Colonic mucosa (tissue), 4 donors: ENCODE measurements at places on chromosomes 2 and 18.

DNA sequence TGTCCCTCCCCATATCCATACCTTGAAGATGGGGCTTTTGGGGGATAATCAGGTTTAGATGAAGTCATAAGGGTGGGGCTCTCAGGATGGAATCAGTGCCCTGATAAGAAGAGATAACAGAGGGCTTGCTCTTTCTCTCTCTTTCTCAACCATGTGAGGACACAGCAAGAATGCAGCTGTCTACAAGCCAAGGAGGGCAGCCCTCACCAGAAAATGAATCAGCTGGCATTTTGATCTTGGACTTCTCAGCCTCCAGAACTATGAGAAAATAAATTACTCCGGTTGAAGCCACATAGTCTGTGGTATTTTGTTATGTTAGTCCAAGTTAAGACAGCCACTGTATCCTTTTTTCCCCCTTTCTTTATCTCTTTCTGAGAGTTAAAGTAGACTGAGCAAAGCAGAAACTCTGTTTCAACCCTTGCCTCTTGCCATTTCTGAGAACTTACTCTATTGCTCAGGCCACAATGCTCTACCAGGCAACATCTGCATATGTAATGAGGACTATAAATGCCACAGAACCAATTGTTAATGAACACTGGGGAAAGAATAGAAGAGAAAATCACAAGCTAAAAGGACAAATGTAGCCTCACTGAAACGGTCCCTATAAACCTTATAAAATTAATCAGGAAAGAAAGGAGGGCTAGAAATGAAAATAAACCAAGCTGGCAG lies 56.9 kb downstream of the SRBD1 start:
- DNase-seq = no peak

DNA sequence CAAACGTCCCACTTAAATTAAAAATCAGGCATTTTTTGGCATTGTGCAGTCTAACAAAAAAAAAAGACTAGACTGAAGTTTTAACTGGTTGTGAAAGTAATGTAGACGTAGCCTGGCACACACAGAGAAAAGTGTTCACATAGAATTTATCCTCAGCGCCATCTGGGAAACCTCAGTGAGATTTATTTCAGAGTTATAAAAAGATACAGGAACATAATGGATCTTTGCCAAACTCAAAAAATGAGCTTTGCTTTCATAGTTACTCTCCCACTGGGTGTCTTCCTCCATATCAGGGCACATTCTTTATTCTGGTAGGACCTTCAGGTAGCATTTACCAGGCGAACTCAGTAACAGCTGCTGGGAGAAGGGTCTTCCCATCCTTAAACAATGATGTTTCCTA lies 532.4 kb upstream of the SALL3 start:
- DNase-seq = no peak

GRCh38 chr2:189000221-189000620 lies 26.0 kb downstream of the COL3A1 start:
- DNase-seq = no peak

DNA sequence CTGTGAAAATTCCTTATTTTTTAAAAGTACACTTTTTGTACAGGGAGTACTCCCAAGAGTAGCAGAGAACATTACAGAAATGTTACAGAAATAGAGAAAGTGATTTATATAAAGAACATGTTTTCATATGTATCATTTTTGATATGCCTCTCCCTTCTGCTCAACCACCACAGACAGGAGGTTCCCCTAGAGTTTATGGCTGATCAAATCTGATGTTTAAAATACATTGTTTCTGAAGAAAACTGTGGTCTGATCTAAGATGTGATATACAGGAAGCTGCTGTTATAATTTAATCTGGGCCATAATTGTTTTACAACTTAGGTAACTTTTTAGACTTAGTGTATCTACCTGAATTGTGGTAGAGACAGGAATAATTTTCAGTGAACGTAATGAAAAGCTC lies 37.0 kb downstream of the STAT4 start:
- DNase-seq = no peak

GRCh38 chr2:100317634-100318033 lies 4.7 kb downstream of the LONRF2 start:
- DNase-seq = no peak

DNA sequence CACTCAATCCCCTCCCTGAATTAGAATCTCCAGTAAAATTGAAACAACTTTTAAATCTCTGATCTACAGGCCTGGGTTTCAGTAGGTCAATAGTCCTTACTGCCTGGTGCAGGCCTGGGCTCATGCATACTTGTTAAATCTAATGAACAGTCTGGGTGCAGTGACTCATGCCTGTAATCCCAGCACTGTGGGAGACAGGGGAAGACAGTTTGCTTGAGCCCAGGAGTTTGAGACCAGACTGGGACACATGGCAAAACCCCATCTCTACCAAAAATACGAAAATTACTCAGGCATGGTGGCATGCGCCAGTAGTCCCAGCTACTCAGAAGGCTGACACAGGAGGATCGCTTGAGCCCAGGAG lies 94.7 kb upstream of the SP3 start:
- no peak for DNase-seq

GRCh38 chr18:58431215-58431614 lies 197.7 kb downstream of the ALPK2 start:
- no peak for DNase-seq
